Activated B cell treated with CpG ODN at 0.5 μM for 24 hours (primary cell): ENCODE measurements at places on chromosomes 7 and 10. TPM values are rescaled to one million over a fixed set of nuclear protein-coding genes. Genes with fewer than 3 reads are reported as not detected.
A peak's percentile ranks its signal among the peaks of the same experiment; 100 is the strongest.

DNA sequence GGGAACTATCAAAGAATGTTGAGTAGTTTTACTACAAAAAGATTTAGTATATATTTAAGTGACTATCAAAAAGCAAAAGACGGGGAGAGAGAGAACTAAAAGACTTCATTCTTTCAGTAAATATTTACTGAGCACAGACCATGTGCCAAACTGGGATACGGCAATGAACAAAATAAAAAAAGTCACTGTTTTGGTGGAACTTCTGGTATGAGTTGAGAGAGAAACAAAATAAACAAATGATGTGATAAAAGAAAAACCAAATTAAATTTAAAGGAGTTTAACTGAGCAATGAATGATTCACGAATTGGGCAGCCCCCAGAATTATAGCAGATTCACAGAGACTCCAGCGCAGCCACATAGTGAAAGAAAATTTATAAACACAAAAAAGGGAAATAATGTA lies 17.8 kb upstream of the AKAP9 start:
- H3K27ac ChIP-seq: no peak overlapping the region
- no peak for DNase-seq
- no peaks in the 10 kb centered on the region for H3K36me3 ChIP-seq
- no peak overlapping the region for H3K4me3 ChIP-seq

DNA sequence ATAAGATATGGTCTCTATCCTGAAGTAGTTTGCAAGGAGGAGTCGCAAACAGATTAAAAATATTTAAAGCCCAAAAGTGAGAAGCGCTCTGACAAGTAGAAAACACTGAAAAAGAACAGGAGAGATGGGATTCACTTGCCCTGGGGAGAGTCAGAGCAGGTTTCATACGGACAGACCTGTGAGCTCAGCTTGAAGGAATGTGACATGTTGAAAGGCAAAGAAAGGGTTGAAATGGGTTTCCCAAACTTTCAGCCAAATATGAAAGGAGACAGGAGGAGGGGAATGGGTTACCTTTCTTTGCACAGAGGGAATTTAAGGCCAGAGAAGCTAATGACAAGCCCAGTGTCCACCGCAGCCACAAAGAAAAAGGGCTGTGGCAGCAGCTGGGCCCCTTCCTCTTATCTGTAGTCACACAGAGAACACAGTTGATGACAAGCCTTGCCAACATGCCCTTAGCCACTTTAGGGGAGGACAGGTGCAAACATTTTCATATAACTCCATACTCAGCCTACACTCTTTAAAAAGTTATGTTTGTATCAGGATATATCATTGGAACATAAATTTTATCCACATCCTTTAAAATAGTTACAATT lies 14.9 kb downstream of the HOXA1 start:
- H3K36me3 ChIP-seq: no peaks in the 10 kb centered on the region
- H3K27me3 ChIP-seq: peaks cover 5% of the 10 kb centered on the region
- DNase-seq: no peak
- no peak overlapping the region for H3K27ac ChIP-seq
- H3K4me1 ChIP-seq: peaks cover 8% of the 10 kb centered on the region

DNA sequence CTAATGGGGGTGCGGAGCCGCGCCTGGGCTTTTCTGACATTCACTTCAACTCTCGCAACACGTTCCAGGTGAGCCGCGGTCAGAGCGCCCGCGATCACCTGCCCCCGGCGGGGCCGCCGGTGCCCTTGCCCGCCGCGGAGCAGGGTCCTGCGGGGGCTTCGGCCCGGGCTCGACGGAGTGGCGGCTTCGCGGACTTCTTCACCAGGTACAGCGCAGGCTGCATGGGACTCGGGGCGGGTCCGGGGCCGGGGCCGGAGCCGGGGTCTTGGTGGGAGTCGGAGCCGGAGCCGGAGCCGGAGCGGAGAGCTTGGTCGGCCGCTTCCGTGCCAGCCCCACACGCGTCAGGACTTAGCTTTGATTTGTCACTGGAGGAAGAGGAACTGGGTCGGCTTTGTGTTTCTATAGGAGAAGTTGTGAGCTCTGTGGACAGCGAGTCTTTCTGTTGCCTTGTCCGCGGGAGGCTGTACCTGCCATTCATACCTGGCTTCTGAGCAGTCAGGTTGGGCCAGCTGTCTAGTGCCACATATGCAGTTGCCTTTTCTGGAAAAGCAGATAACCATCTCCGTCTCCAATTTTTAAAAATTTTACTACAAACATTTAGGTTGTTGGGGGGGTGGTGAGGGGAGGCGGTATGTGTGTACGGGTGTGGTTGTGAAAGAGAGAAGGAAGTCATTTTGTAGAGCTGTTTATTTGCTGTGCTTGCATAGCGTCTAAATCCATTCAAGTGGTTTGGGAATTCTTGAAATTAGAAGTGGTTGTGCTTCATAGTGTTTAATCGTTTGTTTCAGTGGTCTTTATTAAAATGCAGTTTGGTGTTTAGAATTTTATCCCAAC lies 1.3 kb downstream of the TBC1D12 start:
- H3K27ac ChIP-seq: peak overlapping the region; percentile 94
- peak overlapping the region; percentile 88 for H3K4me3 ChIP-seq
- no peak for DNase-seq
- H3K27me3 ChIP-seq: peaks cover 15% of the 10 kb centered on the region
- H3K4me1 ChIP-seq: peaks cover 15% of the 10 kb centered on the region

- DNase-seq: no peak
- no peaks in the 10 kb centered on the region for H3K27me3 ChIP-seq
- H3K36me3 ChIP-seq: peaks cover 6% of the 10 kb centered on the region
- peaks cover 37% of the 10 kb centered on the region for H3K4me1 ChIP-seq
- H3K27ac ChIP-seq: no peak overlapping the region
- H3K4me3 ChIP-seq: no peak overlapping the region
These were observed 58.6 kb downstream of the RALA start for GRCh38 chr7:39681887-39682441.

GRCh38 chr7:111083413-111083812 lies 7.5 kb upstream of the LRRN3 start:
- peak overlapping the region; percentile 59 for H3K4me3 ChIP-seq
- peaks cover 48% of the 10 kb centered on the region for H3K4me1 ChIP-seq
- DNase-seq: no peak
- H3K27me3 ChIP-seq: no peaks in the 10 kb centered on the region
- no peaks in the 10 kb centered on the region for H3K36me3 ChIP-seq
- H3K27ac ChIP-seq: peak overlapping the region; percentile 90

Gene CFAP43
- total RNA-seq: 0.22 TPM in 1 of 2 replicates, not detected in the other

Gene C10orf67
- not detected in 2 replicates for total RNA-seq

DNA sequence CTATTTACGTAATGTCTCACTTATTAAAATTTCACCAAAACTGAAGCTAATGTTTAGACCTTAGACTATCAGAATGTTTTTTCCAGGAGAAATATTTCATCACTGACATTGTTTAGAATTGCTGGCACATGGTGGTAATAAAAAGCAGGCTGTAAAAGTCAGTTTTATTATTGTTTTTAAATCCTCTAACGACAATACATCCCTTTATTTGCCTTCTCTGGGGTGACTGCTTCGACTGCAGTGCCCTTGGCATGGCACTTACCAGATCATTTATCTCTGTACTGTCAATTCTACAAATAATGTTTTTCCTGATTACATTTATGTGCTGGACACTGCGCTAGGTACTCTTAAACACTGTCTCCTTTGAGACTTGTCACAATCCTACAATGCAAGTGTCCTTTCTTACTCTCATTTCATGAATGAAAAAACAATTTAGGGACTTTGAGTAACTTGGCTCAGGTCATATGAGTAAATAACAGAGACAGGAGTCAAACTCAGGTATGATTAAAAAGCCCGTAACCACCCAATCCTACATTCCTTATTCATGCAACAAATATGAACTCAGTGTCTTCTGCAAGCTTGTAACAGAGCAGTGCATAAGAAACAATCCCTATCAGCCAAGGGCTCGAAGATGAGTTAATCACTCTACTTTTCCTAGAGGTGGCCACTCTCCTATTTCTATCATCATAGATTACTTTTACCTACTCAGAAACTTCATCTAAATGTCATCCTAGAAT lies 5.6 kb upstream of the ING3 start:
- no peak for DNase-seq
- H3K27me3 ChIP-seq: peaks cover 3% of the 10 kb centered on the region
- H3K4me1 ChIP-seq: peaks cover 9% of the 10 kb centered on the region

DNA sequence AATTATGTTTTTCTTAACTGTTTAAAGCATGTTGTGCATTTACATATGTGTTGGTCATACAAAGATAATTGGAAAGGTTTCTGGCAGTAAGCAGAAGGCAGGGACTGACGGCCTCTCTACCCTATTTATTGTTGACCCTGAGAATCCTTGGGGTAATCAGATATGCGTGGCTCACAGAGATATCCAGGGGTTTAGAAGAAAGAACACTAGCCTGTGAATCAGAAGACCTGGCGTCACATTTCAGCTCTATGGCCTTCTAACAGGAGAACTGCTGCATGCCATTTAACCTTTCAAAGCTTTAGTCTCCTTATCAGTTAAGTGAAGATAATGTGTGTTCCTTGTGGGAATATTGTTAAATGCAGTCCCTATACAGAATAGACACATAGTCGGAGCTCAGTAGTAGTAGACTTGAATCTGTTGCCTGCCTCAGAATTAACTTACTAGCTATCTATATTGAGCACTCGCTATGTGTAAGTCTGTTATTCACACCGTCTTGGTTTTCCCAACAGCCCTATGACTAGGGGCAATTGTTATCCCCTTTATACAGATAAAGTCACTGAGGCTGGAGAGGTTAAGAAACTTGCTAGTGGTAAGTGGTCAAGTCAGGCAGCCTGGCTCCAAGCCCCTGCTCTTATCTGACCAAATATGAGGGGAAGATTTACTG lies 129.6 kb upstream of the ANKRD1 start:
- DNase-seq: no peak
- no peak overlapping the region for H3K27ac ChIP-seq
- H3K4me1 ChIP-seq: no peaks in the 10 kb centered on the region
- no peaks in the 10 kb centered on the region for H3K36me3 ChIP-seq

DNA sequence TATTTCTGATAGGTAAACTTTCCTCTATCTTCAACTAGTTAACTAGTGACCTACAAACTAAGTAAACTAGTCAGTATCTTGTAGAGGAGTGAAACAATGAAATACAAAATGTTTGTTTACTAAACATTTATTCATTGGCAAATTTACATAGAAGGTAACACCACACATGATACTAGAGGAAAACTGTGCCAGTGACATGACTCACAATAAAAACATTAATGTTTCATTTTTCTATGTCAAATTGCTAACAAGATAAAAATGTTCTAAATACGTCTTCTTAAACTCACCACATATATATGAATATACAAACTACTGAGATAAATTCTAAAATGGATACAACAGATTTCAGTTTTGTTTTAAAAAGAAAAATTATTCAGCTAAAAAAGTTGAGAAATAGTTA lies 471.3 kb downstream of the PARD3 start:
- H3K4me1 ChIP-seq: no peaks in the 10 kb centered on the region
- no peaks in the 10 kb centered on the region for H3K27me3 ChIP-seq
- no peak overlapping the region for H3K27ac ChIP-seq
- DNase-seq: no peak
- H3K36me3 ChIP-seq: no peaks in the 10 kb centered on the region

Gene GPER1
- 2.7 and 3.0 TPM in 2 replicates for total RNA-seq

DNA sequence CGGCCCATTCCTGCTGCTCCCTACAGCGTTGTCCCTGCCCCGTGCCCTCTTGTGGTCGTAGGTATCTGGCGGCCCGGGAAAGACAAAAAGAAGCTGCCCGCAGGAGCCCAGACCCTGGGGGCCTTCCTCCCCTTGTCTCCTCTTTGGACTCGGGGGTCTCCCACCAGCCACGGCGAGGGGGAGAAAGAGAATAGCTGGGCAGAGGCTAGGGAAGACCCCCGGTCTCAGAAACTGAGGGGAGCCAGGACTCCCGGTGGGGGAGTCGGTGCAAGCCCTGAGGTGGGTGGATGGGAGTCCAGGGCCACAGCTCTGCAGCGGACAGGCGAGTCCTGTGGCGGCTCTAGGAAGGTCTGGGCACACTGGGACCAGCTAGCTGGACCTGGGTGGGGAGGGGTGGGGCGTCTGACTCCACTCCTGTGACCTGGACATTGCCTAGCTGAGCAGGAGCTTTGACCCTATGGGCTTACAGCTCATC lies 1.3 kb upstream of the SH2D4B start:
- H3K36me3 ChIP-seq: peaks cover 1% of the 10 kb centered on the region
- H3K4me1 ChIP-seq: peaks cover 41% of the 10 kb centered on the region
- no peak for DNase-seq
- peak overlapping the region; percentile 89 for H3K27ac ChIP-seq
- H3K4me3 ChIP-seq: peak overlapping the region; percentile 88

GRCh38 chr7:154795437-154795836 lies 207.5 kb downstream of the PAXIP1 start:
- no peak for DNase-seq
- H3K4me1 ChIP-seq: no peaks in the 10 kb centered on the region
- no peaks in the 10 kb centered on the region for H3K36me3 ChIP-seq
- H3K4me3 ChIP-seq: no peak overlapping the region
- H3K27me3 ChIP-seq: peaks cover 7% of the 10 kb centered on the region

DNA sequence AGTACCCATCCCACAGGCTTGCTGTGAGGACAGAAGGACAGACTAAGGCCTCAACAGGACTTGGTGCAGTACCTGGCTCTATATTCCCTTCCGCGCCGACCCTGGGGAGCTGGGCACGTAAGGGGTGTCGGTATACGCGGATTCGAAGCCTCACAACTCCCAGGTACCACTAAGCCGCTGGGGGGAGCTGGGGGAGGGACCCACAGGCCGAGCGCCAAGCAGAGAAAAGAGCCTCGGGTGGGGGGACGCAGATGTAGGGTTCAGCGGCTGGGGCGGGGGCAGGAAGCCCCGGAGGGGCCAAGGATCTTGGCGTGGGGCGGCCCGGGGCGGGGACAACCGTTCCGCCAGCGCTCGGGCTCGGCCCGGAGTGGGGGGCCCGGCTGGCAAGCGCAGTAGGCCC lies 126.4 kb upstream of the ZNF746 start:
- peak overlapping the region; percentile 90 for H3K4me3 ChIP-seq
- peaks cover 43% of the 10 kb centered on the region for H3K4me1 ChIP-seq
- peaks cover 5% of the 10 kb centered on the region for H3K27me3 ChIP-seq
- H3K36me3 ChIP-seq: peaks cover 33% of the 10 kb centered on the region
- H3K27ac ChIP-seq: peak overlapping the region; percentile 68
- no peak for DNase-seq

Gene PON1
- total RNA-seq: not detected in 2 replicates

Gene TMEM229A
- not detected in 2 replicates for total RNA-seq

Gene TRIM74
- total RNA-seq: 0.51 and 0.86 TPM in 2 replicates

DNA sequence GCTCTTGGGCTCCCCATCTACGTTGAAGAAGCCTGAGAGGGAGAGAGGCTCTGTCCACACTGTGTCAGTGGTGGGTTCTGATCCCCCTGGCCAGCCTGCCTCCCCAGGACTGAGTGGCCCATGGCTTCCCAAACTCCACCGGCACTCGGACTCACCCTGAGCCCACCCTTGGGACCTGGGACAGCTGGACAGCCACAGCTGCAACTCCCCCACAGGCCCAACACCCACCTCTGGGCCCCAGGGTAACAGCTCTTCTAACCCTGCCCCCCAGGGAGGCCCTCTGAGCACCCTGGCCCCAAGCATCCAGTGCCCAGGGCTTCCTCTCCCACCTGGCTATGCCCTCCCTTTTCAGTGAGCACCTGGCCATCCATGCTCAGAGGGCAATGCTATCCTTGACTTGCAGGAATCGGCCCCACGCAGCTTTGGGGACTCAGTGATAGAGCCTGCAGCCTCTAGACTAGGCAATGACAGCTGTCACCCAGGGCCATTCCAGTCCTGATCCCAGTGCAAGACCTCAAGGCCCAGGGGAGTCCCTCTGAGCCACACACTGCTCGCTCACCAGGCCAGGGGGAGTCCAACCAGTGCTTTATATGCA lies 17.9 kb downstream of the OGDHL start:
- DNase-seq: no peak
- H3K4me1 ChIP-seq: no peaks in the 10 kb centered on the region
- no peak overlapping the region for H3K4me3 ChIP-seq
- no peaks in the 10 kb centered on the region for H3K27me3 ChIP-seq
- no peaks in the 10 kb centered on the region for H3K36me3 ChIP-seq

Gene MDH2
- 120 and 125 TPM in 2 replicates for total RNA-seq

Gene MPP7
- 6.2 and 8.3 TPM in 2 replicates for total RNA-seq
